ENCODE measurements at places on chromosomes 5 and 9.

GRCh38 chr5:28862860-28863196 is 1824.4 kb upstream of the CDH9 start:
- no peak for DNase-seq

DNA sequence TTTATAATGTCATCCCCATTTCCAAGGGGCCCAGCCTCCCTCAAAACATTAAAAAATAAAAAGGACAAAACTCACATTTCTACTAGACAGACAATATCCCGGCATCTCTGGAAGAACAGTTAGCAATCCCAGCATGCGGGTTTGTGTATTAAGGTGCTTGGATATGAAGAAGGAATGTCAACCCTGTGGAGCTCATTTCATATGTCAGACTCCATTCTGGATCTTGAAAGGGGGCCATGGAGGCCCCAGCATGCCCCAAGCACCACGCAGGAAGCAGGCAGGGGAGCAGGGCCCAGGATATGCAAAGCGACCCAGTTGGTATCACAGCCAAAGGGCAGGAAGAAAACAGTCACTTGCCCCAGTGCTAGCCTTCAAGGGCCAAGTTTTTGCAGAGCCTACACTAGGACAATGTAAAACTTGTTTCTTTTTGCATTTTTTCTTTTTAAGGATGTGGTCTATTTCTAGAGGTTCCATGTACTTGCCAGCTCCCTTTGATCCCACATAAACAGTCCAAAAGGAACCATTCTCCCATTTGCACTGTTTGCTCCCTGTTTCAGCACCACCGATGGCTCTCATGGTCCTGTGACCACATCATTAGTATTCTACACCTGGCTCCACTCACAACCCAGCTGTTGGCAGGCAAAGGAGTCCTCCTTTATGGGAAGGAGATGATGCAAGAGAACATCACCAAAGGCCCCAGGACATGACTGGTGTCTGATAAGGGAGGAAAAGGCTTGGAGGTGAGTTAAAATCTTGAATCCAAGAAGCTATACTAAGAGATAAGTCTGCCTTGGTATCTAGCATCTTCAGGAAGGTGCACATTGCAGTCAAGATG is 58.3 kb downstream of the FGF1 start:
- DNase-seq = no peak

DNA sequence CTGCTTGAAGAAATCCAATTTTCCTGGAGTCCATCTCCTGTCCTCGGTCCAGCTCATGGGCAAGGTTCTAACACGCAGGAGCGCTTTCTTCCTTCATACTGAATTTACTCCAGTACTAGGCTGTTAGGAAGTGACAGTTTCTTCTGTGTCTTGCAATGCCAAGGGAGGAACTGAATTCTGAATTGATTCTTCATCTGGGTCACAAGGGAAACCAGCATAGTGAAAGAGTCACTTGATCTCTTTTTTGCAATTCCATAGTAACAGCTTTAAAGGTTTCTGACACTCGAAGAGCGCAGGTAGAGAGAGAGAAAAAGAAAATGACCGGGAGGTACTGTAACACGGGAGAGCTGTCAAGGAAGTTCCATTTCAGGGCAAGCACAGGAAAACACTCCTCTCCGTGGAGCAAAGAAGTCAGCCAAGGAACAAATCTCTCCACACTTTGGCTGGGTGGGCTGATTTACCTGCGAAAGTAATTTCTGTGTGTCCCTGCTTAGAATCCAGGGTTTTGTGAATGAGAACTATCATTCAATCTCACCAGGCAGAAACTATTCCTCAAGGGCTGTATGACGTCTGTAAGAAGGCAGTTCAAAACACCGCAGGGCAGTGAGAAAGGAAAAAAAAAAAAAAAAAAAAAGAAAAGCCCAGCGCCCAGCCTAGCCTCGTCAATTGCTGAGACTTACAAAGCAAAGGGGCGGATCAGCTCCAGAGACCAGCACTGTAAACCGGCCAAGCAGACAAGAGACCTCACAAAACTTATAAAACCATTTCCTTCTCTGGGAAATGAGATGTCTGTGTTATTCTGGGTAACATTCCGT is 617.8 kb downstream of the PDE4D start:
- peak; percentile 56 for DNase-seq

DNA sequence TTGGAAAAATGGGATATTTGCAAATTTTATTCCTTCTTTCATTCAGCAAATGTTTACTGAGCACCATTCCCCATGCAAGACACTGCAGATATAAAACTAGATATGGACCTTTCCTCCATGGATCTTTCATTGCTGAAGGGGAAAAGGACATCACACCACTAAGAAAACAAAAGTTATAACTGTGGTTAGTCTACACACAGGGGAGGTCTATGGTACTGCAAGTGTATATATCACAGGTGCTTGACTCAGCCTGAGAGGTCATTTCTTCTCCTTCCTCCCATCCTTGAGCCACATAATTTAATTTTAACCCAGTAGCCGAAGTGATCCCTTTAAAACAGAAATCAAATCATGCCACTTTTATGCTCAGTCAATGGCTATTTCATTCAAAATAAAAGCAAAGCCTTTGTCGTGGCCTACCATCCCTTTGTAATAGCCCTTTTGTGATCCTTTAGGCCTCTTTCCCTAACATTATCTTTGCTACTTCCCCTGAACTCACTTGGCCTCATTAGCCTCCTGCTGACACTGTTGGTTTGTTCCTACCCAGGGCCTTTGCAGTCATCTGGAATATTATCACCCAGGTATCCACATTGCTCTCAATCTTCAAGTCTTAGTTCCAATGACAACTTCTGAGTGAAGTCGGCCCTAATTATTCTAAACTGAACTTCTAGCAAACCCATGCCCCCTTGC is 213.2 kb downstream of the GABRB2 start:
- no peak for DNase-seq

DNA sequence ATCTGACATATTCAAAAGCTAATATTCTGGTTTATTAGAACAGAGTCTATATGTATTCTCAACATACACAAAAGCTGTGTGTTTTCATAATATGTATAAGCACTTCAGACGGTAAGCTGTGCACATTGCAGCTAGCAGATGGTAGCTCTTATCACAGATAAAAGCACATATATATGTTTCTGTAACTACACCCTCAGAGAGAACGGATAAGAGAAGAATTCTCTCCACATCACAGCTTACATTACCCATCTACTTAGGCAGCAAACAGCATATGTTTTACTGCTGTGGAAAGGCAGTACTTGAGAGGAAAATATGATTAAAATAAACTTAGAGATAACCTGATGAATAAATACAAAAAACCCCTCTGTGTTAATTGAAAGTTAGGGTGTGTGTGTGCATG is 450.9 kb upstream of the ZNF608 start:
- DNase-seq = peak; percentile 51

- no peak for DNase-seq
Observed at GRCh38 chr5:60809891-60810425, 34.1 kb downstream of the ELOVL7 start.

- no peak for DNase-seq
Observed at GRCh38 chr9:1492156-1492555, 442.0 kb downstream of the DMRT2 start.

- peak; percentile 39 for DNase-seq
Observed at GRCh38 chr5:43401827-43402226, 10.4 kb downstream of the CCL28 start.

- no peak for DNase-seq
Observed at GRCh38 chr5:139454568-139455290, 7.8 kb downstream of the ECSCR start.

DNA sequence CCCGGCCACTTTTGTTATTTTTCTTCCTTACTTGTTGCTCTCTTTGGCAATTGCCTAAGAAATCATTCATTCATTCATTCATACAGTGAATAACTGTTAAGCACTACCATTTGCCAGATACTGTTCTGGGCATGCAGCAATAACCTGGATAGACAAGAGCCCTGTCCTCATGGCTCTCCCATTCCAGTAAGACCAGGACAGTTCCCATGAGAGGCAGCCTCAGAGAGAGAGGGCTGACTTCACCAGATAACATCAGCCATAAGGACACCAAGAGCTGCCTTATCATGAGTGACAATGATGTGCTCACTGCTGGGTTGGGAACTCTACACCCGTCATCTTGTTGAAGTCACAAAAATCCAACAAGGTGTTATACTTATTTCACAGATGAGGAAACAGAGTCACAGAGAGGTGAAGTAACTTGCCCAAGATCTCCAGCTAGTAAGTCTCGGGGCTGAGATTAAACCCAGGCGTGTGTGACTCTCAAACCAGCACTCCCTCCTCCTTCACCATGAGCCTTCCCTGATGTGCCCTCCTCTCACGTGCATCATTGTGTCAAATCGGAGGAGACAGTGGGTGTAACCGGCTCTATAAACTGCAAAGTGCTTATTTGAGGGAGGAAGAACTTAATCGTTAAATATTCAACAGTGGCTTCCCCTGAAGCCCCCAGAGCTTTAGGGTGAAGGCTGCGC is 61.1 kb upstream of the TBC1D2 start:
- DNase-seq = no peak

DNA sequence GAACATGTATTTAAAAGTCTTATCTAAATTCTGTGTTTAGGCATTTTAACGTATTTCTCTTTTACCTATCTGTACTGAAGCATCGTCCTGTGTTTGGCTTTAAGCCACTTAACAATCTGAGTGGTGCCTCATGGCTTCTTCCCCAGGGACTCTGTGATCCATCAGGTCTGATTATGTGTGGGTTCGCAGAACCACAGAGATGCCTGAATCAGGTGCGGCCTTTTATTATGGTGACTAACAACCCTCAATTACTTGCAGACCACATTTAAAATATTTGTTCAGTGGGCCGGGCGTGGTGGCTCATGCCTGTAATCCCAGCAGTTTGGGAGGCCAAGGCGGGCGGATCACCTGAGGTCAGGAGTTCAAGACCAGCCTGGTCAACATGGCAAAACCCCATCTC is 39.6 kb upstream of the SAP30L start:
- DNase-seq = no peak

- DNase-seq = no peak
Observed at GRCh38 chr5:160152287-160152686, 33.0 kb upstream of the PWWP2A start.

GRCh38 chr9:28120184-28120583 is 546.9 kb upstream of the C9orf72 start:
- DNase-seq = no peak

DNA sequence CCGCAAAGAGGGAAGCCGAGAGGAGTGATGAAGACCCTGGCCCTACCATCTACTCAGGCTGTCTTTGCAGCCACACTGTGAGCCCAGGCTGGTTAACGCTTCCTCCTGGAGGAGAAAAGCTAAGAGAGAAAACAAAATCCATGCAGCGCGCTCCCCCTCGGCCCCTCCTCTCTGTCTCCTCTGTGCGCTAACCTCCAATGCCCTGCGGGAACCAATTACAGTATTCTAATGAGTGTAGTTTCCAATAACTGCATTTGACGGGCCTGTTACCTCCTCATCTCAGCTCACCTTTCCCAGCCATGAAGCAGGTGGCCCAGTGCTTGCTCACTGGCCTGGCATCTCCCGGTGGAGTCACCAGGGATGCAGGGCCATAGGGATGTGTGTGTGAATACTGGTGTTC is 565.5 kb downstream of the EBF1 start:
- no peak for DNase-seq

DNA sequence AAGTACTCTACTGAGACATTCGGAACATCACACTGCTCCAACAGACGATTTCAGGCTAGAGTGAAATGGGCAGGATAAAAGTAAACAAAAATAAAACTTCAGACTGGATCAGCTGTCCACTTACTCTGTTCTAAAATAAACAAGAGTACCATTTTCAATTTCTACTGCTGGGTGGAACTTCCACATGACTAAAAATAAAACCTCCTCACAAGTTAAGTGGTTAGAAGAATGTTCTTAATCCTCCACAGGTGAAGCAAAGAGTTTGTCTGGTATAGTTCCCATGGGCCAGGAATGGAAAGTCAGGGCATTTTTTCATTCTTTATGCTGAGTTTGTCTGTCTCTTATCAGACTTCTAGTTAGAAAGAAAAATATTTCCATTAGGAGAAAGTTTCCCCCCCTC is 15.7 kb downstream of the NUDT12 start:
- no peak for DNase-seq

GRCh38 chr5:76271836-76272235 is 131.2 kb upstream of the IQGAP2 start:
- no peak for DNase-seq

- DNase-seq = no peak
Observed at GRCh38 chr5:324736-325612, 3.5 kb downstream of the AHRR start.

DNA sequence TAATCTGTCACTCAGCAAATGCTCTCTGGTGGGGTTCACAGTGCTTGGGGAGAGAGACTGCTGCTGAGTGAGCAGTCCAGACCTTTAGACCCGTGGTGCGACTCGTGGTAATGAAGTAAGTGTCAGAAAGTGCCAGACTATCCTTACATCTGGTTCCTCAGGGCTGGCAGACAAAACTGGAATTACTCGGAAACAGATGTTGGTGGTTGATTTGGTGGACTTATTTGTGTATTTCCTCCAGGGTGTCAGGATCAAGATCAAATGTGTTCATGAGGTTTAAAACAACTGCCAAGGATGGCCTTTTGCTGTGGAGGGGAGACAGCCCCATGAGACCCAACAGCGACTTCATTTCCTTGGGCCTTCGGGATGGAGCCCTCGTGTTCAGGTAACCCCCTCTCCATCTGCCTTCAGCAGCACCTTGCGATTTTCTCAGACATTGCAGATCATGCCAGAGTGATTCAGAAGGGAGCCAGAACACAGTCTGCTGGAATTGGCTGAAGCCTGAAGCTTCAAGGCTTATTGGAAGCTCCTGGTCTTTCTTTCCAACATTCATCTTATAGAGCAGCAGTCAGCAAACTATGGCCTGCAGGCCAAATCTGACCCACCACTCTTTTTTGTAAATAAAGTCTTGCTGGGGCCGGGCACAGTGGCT is 105.2 kb downstream of the LIFR start:
- no peak for DNase-seq

- DNase-seq = no peak
Observed at GRCh38 chr5:172821340-172821985, 12.6 kb upstream of the ERGIC1 start.

DNA sequence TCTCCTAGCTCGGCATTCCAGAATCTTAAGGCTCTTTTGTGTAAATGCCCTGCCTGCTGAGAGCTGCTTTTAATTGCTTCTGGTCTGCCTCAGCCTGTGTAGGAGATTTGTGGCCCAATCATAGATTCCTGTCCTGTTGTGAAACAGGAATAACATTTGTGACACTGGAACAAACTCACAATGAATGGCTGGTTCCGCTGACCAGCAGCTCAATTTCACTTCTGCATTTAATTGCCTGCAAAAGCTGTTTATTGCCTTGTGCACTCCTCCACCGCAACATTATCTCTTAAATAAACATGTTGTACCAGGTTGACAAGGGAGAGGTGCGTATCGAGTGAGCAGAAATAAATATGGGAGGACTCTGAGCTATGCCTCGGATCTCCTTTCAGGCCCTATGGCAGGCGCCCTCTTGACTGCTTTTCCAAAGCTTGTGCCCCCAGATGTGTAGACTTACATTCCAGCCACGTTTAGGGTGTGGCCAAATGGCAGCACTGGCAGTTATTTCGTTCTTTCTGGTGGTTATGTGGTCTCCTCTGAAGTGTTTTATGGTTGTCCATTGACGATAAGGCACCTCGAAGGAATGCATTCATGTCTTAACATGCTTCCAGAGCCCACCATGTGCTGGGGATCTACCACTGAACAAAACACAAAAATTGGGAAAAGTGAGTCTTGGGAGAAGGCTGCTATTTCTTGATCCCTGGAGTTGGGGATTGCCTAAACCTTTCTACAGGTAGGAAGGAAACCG is 58.1 kb downstream of the DMRT1 start:
- peak; percentile 56 for DNase-seq

Data from hematopoietic multipotent progenitor cell treated with erythropoietin and hydrocortisone succinate and interleukin-3 and kit ligand, for 6 days (in vitro differentiated cells).